ENCODE measurements at places on chromosomes 4 and X.

DNA sequence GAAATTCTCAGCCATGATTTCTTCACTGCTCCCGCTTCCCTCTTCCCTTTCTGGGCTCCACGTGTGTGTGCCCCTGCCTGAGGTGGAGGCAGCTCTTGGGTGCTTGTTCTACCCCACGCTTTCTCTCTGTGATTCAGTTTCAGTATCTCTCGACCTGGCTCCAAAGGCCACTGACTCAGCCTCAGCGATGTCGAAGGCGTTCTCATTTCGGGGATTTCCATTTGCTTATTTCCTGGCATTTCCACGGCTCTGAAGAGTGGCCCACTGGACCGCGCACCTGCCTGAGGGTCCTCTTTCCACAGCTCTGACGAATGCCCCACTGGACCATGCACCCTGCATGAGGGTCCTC, 52.4 kb downstream of the GAK start:
- no peak for DNase-seq

DNA sequence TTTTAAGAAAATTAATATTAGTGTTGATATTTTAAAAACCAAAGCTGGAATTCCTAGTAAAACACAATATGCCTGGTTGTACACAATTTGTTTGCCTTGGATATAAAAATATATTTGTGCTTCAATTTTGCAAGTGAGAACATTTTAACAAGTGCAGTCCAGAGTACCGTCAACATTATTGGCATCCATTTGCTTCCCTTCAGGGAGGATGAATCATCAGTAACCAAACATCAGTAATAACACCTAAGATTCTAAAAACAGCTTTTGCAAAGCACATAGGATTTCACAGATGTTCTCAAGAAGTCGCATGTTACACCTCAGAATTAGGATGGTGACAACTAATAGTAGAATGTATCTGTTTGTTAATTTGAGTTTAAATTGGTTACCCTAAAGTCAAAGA, 262.6 kb upstream of the BMP3 start:
- DNase-seq, result no peak

DNA sequence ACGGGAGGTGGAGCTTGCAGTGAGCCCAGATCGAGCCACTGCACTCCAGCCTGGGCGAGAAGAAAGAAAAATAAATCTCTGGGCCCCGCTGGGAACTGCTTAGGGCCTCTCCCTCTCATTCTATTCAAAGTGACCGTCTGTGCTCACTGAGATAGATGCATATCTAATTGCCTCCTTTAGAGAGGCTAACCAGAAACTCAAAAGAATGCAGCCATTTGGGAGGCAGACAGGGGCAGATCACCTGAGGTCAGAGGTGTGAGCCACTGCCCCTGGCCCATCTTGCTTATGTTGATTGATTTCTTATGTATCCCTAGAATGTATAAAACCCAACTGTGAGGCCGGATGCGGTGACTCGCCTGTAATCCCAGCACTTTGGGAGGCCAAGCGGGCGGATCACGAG, 6.2 kb upstream of the CSF2RA start:
- no peak for DNase-seq

- DNase-seq, result peak; percentile 78
Observed at GRCh38 chr4:115234405-115235093, 121.1 kb upstream of the NDST4 start.

DNA sequence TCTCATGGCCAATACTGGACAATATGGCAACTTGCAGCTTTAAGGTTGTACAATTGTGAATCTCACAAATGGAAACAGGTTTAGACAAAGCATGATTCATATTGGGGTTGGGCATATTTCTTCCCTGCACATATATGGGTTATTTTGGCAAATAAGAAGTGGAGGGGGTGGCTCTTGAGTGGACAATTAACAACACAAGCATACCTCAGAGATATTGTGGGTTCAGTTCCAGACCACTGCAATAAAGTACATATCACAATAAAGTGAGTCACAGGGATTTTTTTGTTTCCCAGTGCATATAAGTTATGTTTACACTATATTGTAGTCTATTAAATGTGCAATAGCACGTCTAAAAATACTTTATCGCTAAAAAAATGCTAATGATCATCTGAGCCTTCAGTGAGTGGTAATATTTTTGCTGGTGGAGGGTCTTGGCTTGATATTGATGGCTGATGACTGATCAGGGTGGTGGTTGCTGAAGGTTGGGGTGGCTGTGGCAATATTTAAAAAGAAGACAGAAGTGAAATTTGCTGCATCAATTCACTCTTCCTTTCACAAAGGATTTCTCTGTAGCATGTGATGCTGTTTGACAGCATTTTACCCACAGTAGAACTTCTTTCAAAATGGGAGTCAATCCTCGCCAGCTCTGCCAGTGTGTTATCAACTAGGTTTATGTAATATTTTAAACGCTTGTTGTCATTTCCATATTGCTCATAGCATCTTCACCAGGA, 50.5 kb upstream of the OGT start:
- DNase-seq, result peak; percentile 47

Measured in inflammatory macrophage (primary cell).